ENCODE measurements at places on chromosomes 12 and 14.

- no peak for DNase-seq
Measured at GRCh38 chr12:47573146-47573659, 132.6 kb downstream of the RPAP3 start.

DNA sequence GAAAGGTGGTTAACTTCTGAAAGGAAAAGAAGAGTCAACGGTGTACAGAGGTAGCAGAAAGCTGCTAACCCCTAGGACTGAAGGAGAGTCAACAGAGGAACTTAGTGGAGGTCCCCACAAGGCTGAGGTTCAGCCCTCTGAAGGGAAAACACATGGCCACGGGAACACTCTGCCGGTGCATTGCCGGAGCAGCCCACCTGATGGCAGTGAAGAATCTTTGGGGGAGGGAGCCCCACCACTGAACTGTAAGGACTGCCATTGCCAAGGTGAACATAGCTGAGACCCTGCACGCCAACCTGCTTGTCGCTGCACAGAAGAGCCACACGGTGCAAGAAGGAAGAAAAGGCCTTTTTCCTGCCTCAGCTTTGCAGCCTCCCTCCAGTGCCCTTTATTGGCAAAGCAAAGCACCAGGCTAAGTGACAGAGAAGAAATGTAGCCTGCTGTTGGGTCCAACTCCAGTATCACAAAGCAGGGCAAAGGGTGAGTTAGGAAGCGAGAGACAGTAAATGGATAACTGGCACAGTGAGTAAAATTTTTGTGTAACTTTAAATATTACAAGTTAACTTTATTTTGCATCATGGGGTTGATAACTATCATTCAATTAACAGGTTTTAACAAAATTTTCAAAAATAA, 76.9 kb downstream of the LIN52 start:
- DNase-seq = no peak

- no peak for DNase-seq
Measured at GRCh38 chr12:132451172-132451835, 38.6 kb upstream of the FBRSL1 start.

DNA sequence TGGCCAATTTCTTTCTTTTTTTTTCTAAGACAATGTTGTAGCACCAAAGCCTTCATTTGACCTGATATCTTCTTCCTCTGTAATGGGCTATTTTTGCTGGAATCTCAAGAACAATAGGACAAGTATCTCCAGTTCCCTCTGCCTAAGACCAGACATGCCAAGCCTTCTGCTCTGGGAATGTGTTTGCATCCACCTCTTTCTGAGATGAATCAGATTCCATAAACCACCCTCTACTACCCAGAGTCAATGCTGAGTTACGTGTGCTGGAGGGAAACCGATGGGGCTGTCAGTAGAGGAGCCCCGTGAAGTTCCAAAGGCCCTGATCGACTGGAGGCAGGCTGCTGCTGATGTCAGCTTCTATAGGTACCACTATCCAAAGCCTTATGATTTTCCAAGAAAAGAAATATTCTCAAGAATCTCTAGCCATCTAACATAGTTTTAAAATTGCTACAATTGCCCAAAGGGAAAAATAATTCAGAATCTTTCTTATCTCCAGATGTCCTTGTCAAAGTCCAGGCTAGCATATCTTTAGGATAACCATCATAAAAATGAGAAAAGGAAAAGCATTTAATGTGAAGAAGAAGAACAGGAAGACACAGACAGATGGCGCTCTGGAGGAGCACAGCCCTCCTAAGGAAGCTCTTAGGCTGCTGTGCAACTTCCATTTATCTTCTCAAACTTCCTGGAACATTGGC, 101.9 kb downstream of the SLC8A3 start:
- DNase-seq = no peak

GRCh38 chr12:124842073-124842749, 21.5 kb downstream of the SCARB1 start:
- no peak for DNase-seq

DNA sequence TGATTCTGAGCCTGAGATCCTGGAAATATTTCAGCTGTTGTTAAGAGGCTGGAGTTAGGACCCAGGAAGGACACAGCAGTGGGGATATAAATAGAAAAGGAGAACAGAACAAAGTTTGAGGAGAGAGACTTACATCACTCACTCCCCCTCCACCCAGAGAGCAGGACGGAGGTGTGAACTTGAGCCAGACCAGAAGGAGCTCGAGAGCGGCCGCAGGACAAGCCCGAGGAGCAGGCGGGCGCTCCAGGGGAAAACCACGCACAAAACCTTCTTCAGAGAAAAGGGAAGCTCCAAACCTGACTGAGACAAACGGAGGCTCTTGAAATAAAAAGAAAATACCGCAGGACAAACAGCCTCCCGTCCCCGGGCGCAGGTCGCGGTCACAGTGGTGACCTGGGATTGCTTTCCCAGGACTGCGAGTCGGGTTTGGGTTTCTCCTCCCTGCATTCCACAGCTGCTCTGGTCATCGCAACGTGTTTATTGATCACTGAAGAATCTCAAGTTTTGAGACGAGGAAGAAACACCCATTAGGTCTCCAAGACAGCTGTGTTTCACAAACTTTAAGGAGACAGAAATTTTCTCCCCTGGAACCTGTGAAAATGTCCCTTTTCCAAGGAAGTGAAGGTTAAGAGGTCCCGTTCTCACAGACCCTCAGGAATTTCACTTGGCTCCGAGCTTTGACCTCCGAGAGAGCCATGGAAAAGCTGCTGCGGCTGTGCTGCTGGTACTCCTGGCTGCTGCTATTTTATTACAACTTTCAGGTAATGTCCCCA, at the start of gene ADGRD1:
Gene ADGRD1, plus strand, starts transcription at position 137 of the 773 bp plus-strand sequence. Its CDS starts 559 bp downstream, at position 696.
- no peak for DNase-seq

- no peak for DNase-seq
Measured at GRCh38 chr12:32586390-32586789, 92.7 kb upstream of the DNM1L start.

DNA sequence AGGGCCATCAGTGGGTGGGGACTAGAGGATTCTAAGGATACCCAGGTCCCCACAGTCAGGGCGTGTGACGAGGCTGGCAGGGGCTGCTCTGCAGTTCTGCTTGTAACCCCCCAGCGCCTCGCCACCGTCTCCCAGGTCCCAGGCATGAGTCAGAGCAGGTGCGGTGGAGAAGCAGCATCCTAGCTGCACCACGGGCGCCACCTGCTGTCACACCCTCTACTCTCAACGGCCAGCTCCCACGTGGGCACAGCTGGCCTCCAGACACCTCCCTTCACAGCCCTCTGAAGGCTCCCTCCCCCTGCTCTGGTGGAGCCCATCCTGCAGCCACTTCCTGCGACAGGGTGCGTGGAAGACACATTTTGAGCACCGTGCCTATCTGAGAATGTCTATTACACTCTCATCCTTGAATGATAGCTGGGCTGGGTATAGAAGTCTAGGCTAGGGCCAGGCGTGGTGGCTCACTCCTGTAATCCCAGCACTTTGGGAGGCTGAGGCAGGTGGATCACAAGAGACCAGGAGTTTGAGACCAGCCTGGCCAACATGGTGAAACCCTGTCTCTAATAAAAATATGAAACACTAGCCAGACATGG, 6.9 kb upstream of the NUDT14 start:
- DNase-seq = no peak

- no peak for DNase-seq
Measured at GRCh38 chr12:1527789-1528188, 66.6 kb downstream of the FBXL14 start.

- DNase-seq = no peak
Measured at GRCh38 chr12:94262228-94263010, 114.0 kb downstream of the PLXNC1 start.

DNA sequence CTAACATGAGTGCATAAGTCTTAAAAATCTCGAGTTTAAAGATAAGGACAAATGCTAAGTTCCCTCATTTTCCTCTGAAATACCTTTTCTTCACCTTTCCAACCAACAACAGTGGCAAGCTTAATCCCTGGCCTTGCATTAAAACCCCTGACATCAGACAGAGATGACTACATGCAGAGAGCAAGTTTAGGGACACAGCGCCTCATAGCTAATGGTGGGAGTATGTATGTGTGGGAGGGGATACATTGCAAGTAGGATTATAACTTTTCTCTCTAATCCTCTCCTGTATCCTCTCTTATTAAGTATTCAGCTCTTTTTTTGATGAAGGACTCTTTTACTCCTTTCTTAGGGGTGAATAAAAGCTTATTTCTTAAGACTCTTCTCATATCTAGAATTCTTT, 547.1 kb downstream of the CCER1 start:
- DNase-seq = no peak

DNA sequence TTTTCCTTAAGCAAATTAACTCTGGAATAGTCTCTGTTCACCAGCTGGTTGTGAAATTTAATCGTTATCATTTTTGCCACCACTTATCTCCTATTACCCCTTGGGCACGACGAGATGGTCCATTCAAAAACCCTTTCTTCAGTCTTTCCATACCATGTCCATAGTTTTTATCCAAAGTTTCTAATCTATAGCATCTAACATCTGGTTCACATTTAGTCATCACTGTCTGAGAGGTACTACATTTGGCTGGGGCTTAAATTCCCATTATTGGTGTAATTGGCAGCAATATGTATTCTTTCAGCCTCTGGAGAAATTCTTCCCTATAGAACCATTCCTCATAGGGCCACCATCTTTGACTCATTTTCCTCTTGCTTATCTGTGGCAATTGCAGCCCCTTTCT, 163.5 kb downstream of the CCER1 start:
- DNase-seq = no peak

DNA sequence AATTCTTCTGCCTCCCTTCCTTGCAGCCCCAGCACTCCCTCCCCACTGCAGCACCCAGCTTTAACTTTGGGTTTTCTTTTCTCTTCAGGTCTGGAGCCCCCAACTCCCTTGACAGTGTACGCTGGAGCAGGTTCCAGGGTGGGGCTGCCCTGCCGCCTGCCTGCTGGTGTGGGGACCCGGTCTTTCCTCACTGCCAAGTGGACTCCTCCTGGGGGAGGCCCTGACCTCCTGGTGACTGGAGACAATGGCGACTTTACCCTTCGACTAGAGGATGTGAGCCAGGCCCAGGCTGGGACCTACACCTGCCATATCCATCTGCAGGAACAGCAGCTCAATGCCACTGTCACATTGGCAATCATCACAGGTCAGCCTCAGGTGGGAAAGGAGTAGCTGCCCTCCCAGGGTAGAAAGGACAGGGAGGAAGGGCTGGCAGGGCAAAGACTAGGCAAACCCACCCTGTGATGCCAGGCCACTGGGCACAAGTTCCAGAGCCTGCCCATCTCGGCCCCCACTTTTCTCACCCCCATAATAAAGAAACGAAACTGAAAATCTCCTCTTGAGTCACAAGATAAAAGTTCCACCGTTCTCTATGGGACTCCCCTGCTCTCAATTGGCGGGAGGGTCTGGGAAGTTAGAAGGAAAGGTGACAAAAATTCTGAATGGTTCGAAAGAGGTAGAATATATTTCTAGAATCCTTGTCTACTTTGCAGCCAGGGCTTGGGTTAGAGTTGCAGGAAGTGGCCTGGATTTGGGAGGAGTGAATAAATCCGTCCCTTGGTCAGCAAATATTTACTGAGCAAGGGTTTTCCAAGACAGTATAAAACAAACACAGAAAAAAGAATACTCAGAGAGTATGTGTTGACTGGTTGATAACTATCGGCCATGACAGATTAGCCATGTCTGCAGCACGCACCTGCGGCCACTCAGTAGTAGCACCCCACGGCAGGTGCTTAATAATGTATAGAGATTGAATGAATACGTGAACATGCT, 3.2 kb downstream of the LAG3 start:
- DNase-seq = peak; percentile 7

DNA sequence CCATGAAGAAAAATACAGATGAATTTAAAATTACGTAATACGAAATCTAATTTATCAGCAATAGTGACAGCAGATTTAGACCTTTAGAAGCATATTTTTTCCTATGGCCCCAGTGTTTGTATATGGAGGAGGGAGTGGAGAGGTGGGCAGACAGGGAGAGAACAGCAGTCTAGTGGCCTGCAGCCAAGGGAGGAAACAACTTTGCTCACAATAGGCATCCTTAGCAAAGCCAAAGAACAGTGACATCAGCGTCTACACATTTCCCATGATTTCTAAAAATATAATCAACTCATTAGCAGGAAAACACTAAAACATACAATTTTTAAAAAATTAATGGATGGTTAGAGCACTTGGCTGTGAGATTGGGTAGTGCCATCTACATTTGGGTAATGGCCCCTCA, 622.6 kb upstream of the ATP2B1 start:
- no peak for DNase-seq

GRCh38 chr12:122090759-122091515, 12.4 kb downstream of the MLXIP start:
- DNase-seq = no peak

GRCh38 chr14:51880835-51881580, 20.6 kb downstream of the GNG2 start:
- DNase-seq = no peak

- DNase-seq = no peak
Measured at GRCh38 chr12:71646512-71646911, 17.1 kb downstream of the ZFC3H1 start.
